ENCODE measurements at places on chromosomes 7 and 10.

GRCh38 chr7:78345293-78345911, 546.8 kb downstream of the PHTF2 start:
- no peak for DNase-seq

DNA sequence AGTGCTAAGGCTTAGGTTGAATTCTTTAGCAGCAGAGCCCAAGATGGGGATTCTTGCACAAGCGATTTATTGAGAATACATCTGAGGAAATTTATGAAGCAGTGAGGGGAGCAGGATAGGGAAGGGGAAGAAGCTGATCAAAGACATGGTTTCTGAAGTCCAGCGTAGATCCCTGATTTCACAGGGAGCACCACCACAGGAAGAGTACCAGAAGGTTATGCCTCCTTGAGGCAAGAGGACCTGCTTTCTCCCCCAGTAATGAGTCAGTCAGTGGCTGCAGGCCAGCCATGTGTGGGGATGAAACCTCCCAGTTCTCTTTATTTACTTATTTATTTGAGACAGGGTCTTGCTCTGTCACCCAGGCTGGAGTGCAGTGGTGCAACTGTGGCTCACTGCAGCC, 35.0 kb upstream of the CBLL1 start:
- no peak for DNase-seq

- peak; percentile 4 for DNase-seq
These were observed 69.4 kb downstream of the CCSER2 start for GRCh38 chr10:84397735-84398144.

DNA sequence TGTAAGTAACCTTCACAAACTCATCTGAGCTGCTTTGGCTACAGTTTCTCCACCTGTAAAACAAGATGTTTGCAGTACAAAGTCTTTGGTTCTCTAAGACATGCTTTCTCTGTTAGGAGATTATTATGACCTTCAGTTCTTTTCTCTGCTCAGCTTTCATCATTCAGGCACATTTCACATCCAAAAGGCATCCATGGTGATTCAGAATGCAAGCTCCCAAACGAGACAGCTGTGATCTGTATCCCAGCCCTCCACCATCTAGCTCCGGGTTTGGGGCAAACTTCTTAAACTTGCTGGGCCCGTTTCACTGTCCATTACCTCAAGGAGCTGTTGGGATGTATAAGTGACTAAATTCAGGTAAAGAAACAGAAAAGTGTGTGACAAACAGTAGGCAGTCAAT, 95.8 kb upstream of the COL1A2 start:
- DNase-seq = no peak

DNA sequence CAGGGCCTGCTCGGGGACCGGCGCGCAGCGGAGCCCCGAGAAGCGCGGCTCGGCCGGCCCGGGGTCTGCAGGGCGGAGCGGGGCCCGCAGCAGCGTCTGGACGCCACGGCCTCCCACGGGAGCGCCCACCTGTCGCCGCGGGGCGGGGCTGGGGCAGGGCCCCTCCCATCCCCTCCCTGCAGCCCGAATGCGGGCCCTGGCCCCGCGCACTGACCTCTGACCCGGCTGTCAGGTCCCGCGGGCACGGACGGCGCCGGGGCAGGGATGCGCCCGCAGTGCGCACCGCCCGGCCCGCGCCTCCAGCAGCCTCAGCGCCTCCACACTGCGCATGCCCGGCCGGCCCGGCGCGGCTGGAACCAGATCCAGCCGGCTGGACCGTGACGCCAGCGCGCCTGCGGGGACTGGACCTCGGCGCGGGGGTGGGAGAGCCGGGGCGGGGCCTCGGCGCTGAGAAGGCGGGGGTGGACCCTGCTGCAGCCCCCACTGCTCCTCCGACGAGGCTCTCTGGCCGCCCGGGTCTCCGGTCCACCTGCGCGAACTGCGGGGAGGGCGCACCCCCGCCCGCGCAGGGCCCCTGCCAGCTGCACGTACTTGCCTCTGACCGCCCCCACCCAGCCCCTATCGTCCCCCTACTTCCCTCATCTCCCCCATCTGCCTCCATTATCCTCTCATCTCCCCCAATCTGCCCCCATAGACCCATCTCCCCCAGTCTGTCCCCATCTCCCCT, 16.1 kb upstream of the GPR146 start:
- peak; percentile 75 for DNase-seq

- no peak for DNase-seq
These were observed 12.5 kb upstream of the COL13A1 start for GRCh38 chr10:69789164-69789576.

DNA sequence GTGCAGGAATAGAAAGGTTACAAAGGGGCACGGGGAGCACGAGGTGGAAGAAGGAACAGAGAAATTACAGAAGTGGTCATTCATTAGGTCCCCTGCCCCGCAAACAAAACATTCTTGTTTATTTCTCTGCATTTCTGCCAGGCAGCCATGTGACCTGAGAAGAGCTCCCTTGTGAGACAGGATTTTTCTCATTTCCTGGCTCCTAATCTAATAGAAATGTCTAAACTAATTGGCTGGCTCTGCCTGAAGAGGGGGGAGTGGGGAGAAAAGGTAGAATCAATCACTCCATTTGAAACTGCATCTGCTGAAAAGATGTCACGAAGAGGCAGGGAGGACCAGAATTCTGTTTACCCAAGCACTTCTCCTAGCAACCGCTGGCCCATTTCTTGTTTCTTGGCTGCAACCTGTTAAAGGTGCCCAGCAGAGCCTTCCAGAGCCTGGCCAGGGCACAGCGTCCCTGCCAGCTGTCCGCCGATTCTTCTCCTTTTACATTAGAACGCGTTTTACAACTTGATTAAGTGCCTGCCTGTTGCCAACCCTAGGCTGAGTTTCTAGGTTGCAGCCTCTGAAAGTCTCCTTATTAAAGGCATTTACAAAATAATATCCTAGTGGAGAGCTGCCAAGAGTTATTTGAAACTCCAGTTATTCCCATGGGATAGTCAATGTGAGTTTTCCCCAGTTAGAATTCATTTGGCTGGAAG, 1227.6 kb downstream of the TYW1 start:
- no peak for DNase-seq

DNA sequence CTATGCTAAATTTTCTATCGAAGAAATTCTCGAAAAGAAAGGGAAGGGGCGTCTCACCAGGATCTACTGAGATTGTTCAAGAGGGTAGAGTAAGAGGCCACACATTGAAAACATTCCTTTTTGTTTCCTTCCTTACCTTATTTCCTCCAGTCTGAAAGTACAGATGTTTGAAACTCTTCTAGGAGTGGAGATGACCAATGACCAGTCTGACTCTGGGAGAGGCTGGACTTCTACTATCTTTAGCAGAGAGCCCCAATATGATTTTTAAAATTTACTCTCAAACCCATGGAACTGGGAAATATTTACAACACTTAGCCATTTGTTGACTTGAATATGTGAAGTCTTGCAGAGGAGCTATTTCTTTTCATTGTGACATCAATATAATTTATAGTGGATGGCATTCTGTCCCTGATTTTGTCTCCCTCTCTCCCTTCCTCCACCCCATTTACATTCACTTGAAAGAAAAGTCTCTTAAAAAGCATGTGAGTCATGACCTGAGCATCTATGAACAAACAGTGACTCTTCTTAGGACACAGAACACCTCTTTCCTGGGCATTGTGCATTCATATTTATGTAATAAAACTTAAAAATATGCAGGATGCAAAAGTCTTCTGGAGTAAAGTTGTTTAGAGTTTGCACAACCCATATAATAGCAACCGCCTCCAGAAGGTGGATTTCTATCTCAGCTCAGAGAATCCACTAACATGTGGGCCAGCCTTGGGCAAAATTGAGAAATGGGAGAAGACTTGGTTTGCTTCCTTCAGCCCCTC, 31.2 kb upstream of the BMPER start:
- DNase-seq = no peak

DNA sequence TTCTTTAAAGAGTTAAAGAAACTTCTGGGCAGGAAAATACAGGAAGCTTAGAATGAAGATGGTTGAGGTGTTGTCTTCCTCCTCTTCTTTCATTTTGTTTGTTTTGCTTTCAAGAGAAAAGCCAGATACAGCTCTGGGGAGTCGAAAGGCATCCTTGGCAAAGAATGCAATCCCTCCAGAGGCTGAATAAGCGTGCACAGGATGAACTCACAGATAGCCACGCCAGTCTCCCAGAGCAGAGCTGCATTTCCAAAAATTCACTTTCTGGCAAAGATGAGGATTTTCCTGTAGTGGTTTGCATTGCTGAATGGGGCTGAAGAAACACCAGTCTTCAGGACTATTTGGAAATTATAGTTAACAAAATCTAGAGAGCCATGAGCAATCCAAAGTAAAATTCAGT, 336.4 kb downstream of the NRG3 start:
- no peak for DNase-seq

DNA sequence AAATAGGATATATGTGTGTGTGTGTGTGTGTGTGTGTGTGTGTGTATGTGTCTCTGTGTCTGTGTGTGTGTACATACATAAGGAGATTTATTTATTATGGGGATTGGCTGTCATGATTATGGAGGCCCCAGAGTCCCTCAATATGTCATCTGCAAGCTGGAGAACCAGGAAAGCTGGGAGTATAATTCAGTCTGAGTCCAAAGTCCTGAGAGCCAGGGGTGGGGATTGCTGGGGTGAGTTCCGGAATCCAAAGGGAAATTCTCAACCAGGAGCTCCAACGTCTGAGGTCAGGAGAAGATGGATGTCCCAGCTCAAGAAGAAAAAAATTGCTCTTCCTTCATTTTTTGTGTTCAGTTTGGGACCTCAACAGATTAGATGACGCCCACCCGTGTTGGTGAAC, 50.7 kb upstream of the PLPP4 start:
- DNase-seq = no peak

DNA sequence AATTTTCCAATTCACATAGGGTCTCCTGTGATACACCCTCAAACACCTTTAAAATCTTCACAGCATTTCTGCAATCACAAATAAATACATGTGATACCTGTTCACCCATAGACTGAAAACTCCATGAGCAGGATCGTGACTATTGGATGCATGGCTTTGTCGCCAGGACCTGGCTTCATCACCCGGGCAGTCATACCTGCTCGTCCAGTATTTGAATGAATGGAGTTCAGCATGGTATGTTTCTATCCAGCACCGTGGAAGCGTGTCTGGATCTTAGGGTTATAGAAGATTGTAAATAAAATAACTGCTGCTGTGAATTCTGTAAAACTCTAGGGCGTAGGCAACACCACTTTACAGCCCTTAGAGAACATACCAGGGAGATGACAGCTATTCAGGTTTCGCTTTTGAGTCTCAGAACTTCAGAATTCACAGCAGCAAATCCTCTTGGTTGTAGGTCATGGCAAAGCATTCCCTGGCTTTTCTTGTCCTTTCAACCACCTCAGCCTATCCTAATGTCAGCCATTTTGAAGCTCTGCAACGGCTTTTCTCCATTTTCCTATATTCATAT, 47.4 kb upstream of the USP6NL start:
- no peak for DNase-seq

GRCh38 chr7:112132051-112132694, 74.0 kb downstream of the DOCK4 start:
- DNase-seq = peak; percentile 74

- DNase-seq = no peak
These were observed 52.3 kb downstream of the TACR2 start for GRCh38 chr10:69364232-69364940.

DNA sequence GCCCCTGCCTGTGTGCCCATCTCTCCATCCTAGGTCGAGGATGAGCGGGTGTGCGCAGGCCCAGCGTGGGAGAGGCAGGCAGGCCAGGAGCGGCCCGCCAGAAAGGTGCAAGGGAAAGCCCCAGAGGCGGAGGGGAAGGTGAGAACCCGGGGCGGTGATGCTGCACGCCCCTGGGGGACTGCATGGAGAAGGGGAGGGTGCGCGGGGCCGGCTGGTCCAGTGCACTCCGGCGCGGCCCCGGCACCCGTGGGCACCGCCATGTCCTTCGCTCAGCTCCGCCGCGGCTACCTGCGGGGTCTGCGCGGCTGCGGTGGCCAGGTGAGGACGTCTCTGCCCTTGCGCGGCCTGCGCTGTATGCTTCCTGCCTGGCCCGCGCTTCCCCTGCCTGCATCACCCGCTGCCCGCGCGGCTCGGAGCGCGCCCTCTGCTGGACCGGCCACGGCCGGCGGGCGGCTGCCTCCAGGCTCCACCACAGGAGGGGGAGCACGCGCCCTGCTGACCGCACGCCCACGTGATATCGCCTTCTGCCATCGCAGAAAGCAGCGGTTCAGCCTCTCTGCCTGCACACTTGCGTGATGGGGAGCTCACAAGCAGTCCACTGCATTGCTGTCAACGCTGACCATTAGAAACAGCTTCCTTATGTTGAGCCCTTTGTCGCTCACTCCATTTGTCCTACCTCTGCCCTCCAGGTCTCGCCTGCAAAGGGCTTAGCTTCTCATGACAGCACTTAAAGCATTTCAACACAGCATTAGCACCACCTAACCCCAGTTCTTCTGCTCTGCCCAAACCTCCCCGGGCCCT, 73.9 kb downstream of the CXCL12 start:
- peak; percentile 2 for DNase-seq

DNA sequence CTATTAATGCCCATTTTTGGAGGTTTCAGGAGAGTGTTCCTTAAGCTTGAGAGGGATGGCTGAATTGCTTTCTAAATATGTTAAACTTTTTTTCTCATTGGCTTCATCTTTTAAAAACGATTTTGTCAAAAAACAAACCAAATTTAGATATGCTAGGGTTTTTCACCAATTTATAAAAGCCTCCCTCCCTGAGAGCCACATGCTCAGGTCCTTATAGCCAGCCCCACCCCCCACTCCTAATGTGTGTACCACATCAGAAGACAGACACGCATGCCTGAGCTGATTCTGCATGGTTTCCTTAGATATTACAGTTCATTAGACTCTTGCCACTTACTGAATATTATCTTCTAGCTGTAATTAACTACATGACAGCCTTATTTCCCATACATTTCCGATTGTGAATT, 2.0 kb downstream of the CUL1 start:
- DNase-seq = peak; percentile 5

GRCh38 chr7:100015232-100016214, at the start of gene ZKSCAN1:
ZKSCAN1 (plus strand) TSS chr7:100015596; CDS start chr7:100023507, 7,911 bp downstream.
- DNase-seq = peak; percentile 99

DNA sequence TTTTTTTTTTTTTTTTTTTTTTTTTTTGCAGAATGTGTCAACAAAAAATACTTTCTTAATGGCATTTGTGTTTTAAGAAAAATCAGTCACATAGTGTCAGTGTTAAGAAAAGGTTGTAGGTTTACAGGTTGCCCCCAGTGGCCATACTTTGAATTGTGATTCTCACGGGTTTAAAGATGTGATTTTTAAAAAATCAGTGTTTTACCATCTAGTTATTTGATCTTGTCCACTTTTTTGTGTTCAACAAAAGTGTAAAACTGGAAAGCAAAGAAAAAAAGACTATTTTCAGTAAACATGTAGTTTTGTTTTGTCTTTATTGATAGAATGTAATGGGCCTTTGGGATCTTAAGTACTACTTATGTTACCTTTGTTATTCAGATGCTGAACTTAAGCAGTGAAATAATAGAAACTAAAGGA, 25.7 kb downstream of the SUV39H2 start:
- DNase-seq = no peak

GRCh38 chr7:25565949-25566348, 337.7 kb upstream of the NPVF start:
- peak; percentile 80 for DNase-seq

GRCh38 chr10:118523775-118524174, 71.7 kb downstream of the PRLHR start:
- DNase-seq = no peak

- no peak for DNase-seq
These were observed 51.6 kb downstream of the SLIT1 start for GRCh38 chr10:97134110-97134509.

GRCh38 chr10:115706488-115707076, 566.4 kb downstream of the GFRA1 start:
- DNase-seq = no peak

- DNase-seq = peak; percentile 43
These were observed 637 bp downstream of the SAMD8 start for GRCh38 chr10:75111907-75112679.
